ENCODE measurements at places on chromosomes 7 and 10.

GRCh38 chr7:40572810-40573465 lies 438.1 kb downstream of the SUGCT start:
- no peak for DNase-seq

DNA sequence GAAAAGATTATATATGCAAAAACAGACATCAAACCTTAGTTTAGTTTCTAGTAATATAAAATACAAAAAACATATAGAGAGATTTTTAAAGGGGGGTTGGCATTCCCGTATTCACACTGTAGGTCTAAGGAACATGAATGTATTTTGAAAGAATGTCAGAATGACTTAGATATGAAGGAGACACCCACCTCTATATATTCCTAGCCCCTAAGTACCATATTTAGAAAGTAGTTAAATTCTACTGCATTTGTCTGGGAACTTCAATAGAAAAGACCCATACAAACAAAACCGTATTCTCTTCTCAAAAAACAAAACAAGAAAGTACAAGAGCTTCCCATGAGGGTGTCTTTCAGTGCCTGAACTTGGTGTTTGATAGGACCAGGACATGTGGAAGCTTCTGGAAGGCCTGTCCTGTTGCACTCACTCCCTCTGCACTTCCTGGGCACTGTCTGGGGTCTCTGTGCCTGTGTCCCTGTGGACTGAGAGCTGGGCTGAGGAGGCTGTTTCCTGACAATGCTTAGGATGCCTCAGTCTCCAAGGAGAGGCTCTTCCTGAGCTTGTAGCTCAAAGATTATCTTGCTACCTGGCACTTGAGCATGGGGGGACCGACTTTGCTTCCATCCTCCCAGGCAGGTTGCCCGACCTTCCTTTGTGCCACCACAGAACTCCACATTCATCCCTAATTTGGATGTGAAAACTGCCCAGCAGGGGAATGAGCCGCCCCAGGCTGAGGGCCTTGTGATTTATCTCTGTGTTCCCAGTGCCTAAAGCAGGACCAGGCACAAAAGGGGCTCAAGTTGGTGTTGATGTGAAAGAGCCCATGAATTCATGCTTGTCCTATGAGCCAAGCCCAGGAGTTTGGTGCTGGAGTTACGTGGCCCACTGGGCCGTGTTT lies 44.4 kb upstream of the KLF6 start:
- no peak for DNase-seq

- peak; percentile 4 for DNase-seq
These were observed 50.8 kb downstream of the ALOX5 start for GRCh38 chr10:45424668-45425404.

- peak; percentile 29 for DNase-seq
These were observed 815 bp downstream of the CCSER2 start for GRCh38 chr10:84329196-84329611.

DNA sequence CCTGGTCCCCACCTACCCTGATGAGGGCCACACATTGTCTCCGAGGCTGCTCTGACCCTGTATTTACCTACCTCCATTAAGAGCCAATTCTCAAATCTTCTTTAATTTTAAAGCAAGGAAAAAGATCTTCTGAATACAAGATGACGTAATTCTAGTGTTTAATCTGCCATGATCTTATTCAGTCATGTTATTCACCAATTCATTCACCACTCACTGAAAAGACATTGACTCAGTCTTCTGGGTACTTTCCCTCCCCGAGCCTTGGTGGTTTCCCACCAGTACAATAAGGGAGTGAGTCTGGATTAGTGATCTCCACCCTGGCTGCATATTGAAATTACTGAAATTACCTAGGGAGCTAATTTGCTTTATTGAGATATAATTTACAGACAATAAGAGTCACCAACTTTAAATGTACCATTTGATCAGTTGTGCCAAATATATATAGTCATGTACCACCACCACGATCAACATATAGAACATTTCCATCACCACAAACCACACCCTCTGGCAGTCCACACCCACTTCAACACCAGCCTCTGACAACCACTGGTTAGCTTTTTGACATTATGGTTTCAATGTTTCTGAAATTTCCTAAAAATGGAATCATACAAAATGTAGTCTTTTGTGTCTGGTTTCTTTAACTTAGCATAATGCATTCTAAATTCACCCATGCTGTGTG lies 117.5 kb upstream of the UNC5B start:
- no peak for DNase-seq

DNA sequence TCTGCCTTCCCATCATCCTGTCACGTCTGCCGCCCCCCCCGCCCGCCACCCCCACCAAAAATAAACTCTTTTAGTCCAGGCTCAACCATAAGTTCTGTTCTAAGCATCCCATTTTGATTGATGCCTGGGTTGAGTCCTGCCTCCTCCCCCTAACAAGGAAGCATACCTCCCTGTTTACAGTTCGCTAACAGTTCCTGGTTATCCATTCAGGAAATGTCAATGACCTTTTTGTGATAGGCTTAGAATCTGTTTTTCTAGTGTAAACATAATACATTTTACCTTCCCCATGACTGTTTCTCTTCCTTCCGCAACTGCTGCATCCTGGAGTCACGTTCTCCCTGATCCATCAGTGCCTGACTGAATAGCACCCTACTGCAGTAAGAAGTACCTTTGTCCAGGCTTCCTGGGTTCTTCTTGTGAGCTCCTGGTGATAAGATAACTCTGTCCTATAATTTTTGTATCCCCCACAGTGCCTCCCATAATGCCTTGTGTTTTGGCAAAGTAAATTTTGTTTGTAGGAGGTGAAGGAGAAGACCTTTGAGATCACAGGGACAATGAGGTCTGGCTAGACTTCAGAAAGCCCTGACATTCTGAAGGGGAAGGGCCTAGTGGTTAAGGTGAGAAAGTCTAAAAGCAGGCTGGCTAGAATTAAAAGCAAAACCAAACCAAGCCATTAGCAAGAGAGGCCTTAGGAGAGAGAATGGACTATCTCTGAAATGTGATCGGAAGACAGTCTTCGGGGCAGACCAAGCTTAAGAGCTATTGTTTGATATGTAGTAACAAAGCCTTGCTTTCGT lies 7.3 kb downstream of the AGFG2 start:
- DNase-seq: no peak

DNA sequence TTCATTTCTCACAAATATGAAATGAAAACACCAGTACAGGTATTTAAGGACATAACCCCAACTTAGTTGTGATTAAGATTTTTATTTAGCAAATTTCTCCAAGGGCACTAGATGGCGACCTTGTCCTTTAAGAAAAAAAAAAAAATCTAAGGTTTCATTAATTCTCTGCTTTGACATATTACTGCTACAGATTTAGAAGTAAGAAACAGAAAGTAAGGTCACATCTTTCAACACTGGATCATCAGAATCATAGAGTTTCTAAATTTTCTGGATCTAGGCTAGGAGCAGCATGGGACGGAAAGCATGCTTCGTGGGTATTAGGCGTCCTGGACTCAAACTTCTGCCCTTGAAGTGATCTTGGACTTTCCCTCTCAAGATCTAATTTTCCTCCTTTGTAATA lies 85.5 kb upstream of the PRKG1 start:
- DNase-seq: peak; percentile 27

DNA sequence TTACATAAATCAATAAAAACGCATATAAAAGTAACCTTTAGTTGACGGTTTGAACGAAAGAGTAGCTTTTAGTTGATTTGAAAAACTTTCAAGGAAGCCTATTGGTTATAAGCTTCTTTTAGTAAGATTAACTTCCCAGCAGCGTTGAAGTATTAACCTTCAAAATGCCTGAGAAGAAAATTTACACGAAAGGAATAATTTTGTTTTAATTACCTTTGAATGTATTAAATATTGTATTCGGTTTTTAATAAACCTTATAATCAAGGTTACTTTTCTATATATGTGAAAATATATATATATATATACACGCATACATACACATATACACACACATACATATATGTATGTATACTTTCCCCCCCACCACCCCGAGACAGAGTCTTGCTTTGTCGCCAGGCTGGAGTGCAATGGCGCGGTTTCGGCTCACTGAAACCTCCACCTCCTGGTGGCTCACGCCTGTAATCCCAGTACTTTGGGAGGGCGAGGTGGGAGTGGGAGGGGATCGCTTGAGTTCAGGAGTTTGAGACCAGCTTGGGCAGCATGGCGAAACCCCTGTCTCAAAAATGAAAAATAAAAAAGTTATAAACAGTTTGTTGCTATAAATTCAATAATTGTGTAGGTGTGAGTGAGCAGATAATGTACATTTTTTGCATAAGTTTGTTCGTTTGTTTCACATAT lies 57.6 kb upstream of the EZH2 start:
- no peak for DNase-seq

DNA sequence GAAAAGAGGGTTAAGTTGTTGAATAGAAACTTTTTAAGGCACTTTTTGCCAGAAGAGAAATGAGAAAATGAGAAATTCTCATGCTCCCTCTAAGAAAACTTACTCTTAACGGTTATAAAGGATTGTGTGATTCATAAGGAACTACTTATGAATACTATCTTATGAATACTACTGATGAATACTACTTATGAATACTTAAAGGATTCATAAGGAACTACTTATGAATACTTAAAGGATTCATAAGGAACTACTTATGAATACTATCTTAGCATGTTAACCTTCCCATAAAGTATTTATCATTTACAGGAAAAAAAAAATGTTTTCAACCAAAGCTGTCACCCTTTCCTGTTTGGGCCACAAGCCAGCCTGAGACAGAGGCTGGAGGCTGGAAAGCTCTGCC lies 53.1 kb upstream of the UCN3 start:
- DNase-seq: no peak

DNA sequence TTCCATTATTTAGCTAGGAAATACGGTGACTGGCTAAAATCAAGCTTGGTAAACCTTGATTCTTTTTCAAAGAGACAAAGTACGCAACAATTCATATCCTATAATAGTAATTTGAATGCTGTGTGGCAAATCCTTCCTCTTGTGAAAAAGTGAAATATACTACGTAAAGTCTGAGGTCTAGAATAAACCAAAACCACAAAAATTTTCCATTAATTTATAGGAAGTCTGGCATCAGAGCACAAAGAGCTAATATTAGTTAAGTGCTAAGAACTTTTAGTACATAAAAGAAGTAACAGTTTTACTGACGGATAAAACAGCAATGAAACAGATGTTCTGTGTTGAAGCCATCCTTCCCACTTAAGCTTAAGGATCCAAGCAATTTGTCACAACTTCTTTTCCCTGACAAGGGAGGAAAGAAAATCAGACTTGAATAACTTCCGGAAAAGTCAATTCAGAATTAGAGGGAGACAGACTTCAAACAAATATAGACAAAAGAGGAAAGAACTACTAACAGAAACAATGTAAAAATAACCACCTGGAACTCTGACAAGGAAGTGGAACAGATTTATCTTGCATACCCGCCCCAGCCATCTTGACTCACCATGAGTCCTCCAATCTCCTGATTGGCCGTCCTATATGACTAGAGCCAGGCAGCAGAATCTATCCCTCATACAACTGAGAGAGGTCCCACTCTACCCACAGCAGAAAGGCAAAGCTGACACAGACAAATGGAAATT lies 34.6 kb downstream of the RHEB start:
- peak; percentile 71 for DNase-seq

DNA sequence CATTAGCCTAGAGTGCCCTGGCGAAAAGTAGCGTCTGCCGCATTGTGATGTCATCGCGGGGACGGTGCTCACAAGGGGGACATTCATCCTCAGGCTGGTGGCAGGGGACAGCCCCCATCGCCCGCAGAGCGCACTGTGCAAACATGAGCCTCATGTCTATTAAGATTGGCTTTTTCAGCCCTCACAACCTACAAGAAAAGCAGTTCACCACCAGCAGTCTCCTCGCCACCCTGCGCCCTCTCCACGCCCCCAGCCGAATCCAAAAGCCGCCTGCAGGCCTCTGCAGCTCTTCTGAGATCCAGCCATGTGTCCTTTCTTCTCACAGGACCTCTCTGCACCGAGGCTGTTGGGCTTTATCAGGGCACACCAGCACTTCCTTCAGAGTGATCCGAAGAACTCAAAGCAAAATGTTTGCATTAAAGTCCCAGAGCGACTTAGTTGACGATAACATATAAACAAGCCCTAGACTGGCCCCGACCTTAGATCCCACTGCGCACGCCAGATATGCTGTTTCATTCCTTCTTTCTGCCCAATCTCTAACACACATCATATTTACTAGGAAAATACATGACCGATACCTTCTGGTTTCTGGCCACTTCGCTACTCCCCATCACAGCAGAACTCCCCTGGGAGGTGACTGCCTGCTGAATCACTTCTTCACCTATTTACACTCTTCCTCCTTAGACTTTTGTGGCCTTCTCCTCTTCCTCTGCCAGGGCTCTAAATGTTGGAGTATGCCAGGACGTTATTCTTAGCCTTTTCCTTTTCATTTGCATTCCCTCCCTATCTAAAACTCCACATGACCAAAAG lies 206.0 kb upstream of the SH2B2 start:
- DNase-seq: no peak

DNA sequence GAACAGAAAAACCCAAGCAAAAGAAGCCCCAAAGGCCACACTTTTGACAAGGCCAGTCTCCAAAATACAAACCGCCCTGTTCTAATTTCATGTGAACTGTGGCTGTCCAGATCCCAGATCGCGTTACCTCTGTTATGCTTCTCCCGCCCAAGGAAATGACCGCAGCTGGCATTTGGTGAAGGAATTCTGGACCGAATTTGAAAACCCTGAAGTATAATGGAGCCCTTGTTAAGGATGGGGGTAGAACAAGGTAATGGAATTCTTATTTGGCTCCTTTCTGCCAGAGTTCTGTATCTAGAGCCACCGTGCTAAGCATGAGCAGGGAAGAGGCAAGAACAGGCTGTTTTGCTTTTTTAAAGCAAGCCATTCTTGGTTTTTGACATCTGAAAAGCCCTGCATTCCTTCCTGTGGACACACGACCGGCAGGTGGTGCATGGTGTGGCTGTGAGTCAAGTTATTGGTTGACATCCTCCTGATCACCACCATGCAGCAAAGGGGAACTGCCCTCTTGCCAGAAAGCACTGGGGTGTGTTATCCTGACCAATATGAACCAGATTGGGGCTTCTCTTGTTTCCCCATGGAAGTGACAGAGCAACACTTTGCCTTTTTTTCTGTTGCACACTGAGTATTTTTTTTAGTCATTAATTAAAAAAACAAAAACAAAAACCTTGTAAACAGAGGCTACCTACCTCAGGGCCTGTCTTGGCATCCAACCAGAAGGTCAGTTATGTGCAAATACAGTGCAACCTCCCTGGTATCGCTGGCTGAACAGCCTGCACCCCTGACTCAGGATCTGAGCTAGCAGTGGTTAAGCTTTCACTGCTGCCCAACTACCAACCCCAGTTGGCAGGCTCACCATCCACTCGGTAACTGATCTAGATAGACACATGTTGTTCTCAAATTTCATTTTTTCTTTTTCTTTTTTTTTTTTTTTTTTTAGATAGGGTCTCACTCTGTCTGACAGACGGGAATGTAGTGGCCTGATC lies 14.2 kb downstream of the UCMA start:
- DNase-seq: peak; percentile 39

GRCh38 chr10:86653379-86653778 lies 968 bp upstream of the OPN4 start:
- DNase-seq: no peak

- DNase-seq: no peak
These were observed 711.5 kb upstream of the C7orf33 start for GRCh38 chr7:147878912-147879661.

GRCh38 chr10:116118847-116119246 lies 154.2 kb downstream of the GFRA1 start:
- no peak for DNase-seq

GRCh38 chr7:88191911-88192310 lies 27.9 kb downstream of the SRI start:
- DNase-seq: no peak

Data from AG20443 (cell line).